Hepatic stellate cell (primary cell): ENCODE measurements at places on chromosomes 16 and 17.

DNA sequence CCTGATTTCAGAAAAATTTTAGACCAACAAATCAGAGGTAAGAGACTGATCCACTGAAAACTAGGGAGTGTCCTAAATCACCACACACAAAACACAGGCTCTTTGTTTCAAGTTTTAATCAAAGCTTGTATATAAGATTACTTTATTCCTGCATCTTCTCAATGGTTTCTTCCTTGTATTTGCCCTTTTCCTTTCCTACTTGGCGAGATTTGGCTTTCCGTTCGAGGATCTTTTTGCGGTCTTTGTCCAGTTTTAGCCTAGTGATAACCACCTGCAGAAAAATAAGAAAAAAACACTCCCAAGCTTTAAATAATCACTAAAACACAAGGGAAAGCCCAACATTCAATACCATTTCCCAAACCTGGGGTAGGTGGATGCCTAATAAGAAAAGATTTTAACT, 918 bp upstream of the KRABD2 start:
- DNase-seq = no peak

- no peak for DNase-seq
Measured at GRCh38 chr17:31584438-31585279, 193.2 kb downstream of the RAB11FIP4 start.

DNA sequence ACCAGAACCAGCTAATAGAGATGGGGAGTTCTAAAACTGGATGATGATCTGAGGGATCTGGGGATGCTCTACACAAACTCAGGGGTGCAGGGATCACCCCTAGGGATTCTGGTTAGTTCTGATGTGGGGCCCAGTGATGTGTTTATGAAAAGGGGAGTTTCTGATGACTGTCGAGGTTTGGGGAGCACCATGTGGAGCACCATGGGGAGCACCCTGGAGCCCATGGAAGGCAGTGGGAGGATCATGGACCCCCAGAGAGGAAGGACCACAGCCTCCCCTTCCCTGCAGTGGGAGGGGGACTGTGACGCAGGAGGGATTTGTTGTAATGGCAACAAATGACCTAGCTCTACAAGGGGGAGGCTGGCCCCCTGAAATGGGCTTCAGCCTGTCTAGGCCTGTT, 18.4 kb downstream of the PIMREG start:
- DNase-seq = no peak

GRCh38 chr16:81004646-81005353, 1.9 kb downstream of the CMC2 start:
- DNase-seq = no peak

- DNase-seq = no peak
Measured at GRCh38 chr16:3807425-3808123, 72.9 kb downstream of the CREBBP start.
